ENCODE measurements at places on chromosomes 11 and 22.

GRCh38 chr22:30195245-30196140 lies 51.1 kb downstream of the LIF start:
- DNase-seq = no peak

- no peak for DNase-seq
These were observed 3.2 kb downstream of the EHF start for GRCh38 chr11:34624069-34624468.

DNA sequence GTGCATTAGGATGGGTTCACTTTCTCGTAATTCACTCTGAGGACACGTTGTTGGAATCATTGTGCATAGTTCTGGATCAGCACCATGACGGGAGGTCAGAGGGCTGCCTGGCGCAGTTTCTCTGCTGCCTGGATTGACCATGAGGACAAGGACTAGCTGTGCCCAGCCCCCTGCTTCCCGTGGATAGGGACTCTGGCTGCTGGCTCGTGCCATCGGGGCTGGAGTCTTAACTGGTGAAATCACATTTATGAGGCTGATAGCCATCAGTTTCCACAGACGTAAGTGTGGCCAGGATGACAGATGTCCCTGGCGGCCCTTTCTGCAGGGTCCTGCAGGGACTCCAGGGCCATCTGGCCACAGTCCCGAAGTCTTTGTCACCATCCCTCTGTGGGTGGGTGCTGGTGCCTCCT lies 24.1 kb upstream of the GRAMD4 start:
- DNase-seq = no peak

- no peak for DNase-seq
These were observed 10.9 kb upstream of the CCND1 start for GRCh38 chr11:69630017-69630416.

GRCh38 chr11:70251659-70252321 lies 18.7 kb upstream of the PPFIA1 start:
- DNase-seq = peak; percentile 8

- DNase-seq = no peak
These were observed 6.3 kb downstream of the TCP11L1 start for GRCh38 chr11:33045551-33046255.

DNA sequence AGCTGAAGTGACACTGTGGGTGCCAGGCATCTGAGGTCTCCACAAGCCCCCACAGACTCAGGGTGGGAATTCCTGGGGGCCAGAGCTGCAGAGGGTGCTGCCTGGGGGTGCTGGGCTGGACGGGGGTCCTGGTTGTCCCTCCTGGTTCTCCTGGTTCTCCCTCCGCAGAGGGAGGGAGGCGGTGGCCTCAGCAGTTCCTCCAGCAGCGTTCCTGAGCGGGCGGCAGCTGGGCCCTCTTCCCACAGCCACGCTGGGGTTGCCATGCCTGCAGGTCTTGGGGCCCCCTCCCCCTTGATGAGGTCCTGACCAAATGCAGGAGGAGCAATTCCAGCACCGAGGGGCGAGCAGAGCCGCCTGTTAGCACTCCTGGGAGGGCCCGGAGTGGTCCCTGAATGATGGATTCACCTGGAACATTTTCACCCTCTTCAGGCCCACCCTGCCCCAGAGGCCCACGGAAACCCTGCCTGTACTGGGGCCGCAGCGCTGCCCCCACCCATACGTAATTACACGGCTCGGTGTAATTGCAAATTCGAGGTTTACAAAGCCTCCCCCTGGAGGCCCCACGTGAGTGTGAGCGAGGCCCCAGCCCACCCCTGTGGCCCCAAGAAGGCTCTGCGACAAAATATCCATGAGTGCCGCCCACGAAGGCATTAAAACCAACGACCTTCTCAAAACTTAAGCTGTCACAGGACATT lies 635 bp downstream of the C11orf21 start:
- DNase-seq = no peak

GRCh38 chr11:57539342-57539741 lies 1.9 kb downstream of the SMTNL1 start:
- no peak for DNase-seq

DNA sequence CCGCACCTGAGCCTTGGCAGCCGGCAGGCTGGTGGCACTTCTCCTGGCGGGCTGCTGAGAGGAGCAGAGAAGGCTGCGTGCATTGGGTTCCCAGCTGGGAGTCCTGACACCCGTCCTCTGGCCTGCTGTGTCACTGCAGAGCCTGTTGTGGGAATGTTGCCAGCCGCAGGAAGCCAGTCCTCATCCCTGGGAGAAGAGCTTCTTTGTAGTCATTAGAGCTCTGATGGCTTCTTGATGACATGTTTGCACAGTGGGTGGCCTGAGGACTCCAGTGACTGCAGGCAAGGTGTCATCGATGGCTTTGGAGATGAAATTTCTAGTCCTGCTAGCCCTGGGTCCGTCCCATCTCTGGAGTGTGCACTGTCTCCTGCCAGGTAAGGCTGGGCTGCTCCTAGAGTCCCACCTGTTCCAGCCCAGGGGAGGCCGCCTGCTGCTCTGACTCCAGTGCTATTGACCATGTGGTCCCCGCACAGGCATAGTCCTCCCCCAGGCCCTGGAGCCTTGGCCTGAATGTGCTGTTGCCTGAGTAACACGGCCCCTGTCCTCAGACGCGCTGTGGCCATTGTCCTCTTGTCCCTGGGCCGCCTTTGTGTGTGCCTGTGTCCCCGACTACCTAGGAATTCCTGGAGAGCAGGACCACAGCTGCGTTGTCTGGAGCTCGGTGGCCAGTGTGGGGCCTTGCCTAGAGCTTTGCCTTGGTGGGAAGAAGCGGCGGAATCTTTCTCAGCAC lies 129.2 kb downstream of the CACNA1I start:
- DNase-seq = no peak

DNA sequence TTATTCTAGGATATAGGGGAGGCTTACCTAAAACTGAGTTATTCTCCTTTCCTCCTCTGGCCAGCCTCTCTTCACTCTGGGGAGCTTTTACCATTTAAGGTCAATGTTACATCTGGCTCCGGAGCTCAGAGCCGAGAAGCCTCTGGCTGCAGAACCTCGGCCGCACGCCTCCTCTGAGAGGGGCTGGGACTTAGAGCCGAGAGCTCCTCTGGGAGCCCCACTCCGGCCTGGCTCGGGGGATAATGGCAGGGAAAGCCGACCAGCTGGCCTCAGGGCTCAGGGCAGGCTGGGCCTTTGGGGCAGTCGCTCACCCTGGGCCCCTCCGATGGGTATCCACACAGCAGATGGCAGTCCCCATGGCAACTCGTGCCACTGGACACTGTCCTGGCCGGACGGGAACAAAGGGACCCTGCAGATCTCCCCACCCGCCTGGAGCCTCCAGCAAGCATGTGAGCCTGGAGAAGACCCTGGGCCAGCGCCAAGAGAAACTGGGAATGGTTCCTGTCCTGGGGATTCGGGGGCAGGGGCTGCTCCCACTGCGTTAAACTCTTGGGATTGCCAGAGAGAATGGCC lies at the start of gene IRAG1:
Gene IRAG1 (minus strand): TSS at position 247 of the 573 bp plus-strand sequence. CDS start 153 bp downstream, at position 94.
- DNase-seq = peak; percentile 55

DNA sequence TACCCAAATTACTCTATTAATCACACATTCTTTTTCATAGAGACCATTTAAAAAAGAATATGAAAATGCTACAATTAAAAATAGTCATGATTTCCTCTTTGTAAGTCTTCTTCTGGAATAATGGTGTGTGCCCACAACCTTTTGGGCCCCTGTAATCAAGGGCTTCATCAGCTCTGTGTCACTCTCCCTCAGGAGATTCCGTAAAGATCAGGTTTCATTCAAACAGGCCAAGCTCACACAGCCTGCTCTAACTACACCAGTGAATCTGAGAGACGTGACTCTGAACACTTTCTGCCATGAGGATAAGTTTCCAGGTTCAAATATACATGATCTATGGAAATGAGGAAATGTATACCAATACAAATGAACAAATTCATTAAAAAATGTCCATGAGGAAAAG lies 9.5 kb downstream of the DRICH1 start:
- DNase-seq = no peak

GRCh38 chr22:48554893-48555572 lies 1272.6 kb downstream of the BRD1 start:
- no peak for DNase-seq

DNA sequence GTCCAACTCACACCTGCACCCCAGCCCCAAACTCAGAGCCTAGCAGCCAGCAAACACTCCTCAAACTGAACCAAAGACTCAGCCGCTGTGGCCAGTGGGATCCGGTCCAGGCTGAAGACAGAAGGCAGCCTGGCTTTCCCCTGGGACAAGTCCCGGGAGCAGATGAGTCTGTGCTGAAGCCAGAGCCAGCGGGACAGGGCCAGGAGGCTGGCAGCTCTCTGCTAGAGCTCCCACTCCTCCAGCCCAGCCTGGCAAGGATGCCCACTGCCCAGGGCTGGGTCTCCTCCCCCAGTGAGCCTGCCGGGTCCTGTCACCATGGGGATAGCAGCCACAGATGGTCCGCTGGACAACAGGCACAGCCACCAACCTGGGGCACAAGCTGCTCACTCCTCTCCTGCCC lies 42.9 kb upstream of the PRR5 start:
- peak; percentile 60 for DNase-seq

- no peak for DNase-seq
These were observed 78.0 kb upstream of the SUSD2 start for GRCh38 chr22:24103301-24103700.

DNA sequence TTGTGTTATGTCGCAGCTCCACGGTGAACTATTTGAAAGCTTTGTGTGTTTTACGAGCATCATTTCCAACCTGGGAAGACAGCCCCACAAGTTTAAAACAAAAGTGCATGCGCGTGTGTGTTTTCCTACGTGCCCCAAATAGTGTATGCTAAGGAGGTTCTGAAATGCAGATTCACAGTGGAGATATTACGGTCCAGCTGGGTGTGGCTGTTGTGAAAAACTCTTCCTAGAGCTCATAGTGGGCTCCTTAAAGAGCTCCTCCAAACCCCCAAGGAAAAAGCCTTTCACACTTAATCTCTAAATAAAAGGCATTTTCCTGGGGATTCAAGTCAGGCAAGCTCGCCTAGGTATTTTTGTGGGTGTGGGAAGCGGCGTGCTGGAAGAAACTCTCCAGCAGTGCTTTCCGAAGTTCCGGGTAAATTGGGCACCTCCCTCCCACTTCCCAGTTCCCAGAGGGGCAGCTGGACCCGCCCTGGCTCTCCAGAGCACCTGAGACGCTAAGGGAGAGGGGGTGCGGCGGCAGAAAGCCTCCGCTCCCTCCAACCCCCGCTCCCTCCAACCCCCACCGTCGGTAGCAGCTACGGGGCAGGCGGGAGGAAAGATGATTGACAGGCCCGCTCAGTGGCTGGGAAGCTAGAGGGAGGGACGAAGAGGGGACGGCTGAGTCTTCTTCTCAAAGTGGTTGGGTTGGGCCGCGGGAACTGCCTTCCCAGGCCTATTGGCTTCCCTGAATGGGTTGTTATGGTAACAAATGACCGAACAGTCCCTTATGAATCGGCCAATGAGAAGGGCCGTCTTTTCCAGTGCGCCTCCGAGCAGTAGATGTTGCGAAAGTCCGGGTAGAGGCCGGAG lies 561 bp upstream of the PCF11 start:
- peak; percentile 99 for DNase-seq

DNA sequence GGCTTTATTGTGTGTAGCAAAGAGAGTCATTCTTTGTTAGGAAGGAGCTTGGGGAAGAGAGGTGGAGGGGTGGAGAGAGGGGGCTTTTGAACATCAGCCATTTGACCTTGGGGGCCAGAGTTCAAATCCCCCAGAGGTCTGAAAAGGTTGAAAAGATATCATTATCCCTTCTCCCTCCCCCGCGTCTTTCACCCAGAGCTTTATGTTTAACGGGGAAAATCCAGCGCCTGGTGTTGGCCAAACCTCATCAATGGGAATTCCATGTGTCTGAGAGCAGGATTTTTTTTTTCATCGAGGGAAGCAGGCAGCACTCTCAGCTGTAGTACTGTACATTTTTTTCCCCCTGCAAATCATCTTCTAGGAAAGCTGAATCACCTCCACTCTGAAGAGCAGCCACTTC lies 122.4 kb upstream of the HSD17B12 start:
- no peak for DNase-seq

GRCh38 chr11:102592634-102593581 lies 32.2 kb downstream of the MMP20 start:
- no peak for DNase-seq

GRCh38 chr22:36184433-36185025 lies 17.1 kb downstream of the APOL4 start:
- peak; percentile 11 for DNase-seq

- no peak for DNase-seq
These were observed 361.3 kb downstream of the GRM5 start for GRCh38 chr11:88704485-88704884.

- DNase-seq = no peak
These were observed 2.8 kb upstream of the ACER3 start for GRCh38 chr11:76857781-76858410.

DNA sequence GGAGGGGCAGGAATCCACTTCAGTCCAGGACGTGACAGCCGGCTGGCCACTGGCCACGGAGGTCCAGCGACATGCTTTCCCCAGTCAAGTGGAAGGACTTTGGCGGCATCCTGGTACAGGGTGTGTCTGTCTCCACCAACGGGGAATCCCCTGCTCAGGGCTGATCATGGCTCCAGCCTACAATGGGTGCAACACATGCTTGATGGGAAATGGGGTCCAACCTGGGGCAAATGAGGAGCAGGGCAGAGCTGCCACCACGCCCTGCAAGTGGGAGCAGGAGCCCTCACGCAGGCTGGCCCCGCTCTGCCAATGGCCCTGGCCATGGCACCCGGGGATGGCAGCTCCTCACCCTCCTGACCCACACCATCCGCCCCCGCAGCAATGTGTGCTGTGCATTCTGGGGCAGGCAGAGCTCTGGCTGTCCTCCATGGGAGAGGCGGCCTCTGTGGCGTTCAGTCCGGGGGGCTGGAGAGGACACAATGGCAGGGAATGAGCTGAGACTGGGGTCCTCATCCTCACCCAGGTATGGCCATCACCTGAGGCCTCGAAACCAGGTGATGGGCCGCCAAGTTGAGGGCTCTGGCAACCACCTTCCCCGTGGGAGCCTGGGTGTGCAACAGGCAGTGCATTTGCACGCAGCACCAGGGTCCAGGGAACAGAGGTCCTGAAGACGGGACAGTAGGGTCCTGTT lies 5.8 kb upstream of the SEPTIN5 start:
- DNase-seq = no peak

DNA sequence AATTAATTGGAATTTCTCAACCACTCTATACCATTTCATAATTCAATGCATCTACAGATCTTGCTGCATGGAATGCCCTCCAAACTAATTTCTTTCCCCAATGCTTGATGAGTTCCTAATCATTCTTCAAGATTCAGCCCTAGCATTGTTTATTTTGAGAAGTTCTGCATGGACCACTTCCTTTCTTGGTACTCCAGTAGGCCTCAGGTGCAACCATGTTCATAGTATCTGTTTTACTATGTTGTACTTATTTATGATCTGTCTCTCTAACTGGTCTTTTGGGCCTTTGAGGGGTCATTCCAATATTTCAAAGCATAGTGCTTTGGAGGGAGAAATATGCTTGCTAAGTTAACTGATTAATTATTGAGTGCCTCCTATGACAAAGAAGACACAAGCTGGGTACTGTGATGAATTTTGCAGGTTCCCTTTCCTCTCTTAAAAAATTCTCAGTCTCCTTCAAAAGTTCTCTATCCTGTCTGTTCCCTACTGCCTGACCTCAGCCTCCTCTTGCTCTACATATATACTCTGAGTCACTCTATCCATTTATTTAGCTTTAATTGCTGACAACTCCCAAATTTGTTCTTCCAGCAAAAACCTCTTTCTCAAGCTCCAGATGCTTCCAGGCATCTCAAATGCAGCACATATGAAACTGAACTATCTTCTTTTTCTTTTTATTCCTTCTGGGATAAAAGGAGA lies 9.5 kb downstream of the MRPL17 start:
- DNase-seq = no peak

GRCh38 chr11:17121981-17122380 lies 44.5 kb upstream of the RPS13 start:
- no peak for DNase-seq
